ENCODE measurements at places on chromosomes 1 and 21.

- no peak for DNase-seq
Observed at GRCh38 chr1:207221934-207222351, 99.5 kb upstream of the CD55 start.

- DNase-seq: no peak
Observed at GRCh38 chr1:154593390-154593789, 14.6 kb downstream of the ADAR start.

DNA sequence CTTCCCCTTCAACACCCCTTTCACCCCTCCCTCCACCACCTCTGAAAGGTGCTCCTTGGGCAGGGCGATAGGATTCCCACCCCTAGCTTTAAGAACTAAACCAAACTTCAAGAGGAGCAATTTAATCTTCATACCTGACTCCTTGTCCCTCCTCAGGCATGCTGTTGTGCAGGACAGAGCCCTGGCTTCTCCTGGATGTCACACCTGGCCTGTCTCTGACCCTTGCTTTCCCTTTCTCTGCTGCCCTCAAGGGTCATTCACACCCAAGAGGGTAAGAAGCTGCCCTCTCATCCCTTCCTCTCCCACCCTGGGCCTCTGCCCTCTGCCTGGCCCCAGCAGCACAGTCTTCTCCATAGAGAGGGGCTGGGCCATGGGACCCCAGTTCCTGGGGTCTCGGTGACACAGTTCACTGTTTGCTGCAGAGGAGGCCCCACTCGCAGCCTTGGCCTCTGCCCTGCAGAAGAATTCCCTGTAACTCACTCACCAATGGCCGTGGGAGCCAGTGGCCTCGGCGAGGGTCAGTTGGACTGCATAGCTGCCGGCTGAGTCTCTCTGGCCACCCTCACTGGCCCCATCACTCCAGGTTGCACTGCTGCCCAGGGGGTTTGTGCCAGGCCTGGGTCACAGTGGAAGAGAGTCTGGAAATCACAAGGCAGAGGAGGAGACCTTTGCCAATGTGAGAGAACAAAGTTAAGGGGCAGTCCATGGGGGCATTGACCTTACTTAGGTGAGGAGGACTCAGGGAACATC, 28.4 kb upstream of the LHX4 start:
- no peak for DNase-seq

DNA sequence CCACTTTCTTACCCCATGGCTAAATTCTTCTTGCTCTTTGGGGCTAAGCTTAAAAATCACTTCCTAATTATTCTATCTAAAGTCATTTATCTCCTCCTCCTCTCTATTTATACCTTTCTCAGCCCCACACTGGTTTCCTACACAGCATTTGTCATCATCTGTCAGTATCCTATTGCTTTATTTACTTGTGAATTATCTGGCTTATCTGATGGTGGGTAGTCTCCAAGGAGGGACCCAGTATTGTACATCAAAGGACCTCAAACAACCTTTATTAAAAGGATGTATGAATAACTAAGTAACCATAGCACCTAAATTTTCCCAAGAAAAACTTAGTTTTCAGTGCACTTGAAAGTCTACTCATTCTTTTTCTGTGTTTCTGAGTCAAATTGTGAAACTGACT, 332.7 kb upstream of the SNX7 start:
- DNase-seq: no peak

- DNase-seq: no peak
Observed at GRCh38 chr1:228074954-228075730, 7.4 kb upstream of the ARF1 start.

GRCh38 chr1:46204406-46204742, 1.2 kb downstream of the LURAP1 start:
- DNase-seq: no peak

- no peak for DNase-seq
Observed at GRCh38 chr1:25771221-25772114, 28.5 kb upstream of the SELENON start.

DNA sequence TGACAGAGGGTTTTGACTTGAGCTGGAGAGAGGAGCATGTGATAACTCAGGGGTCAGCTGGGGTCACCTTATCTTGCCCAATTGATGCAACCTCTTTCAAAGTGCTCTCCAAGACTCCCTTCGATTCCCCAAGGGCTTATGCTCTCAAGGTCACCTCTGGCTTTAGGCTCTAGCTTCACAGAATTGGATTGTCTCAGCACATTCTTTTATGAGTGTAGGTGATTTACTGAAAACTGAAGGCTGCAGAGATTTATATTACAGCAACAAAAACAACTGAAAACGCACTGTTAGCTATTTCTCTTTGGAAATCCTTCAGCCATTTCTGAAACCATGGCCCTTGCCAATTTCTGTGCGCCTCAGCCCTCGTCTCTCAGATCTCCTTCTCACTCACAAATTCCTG, 34.5 kb upstream of the MAP1LC3C start:
- no peak for DNase-seq

DNA sequence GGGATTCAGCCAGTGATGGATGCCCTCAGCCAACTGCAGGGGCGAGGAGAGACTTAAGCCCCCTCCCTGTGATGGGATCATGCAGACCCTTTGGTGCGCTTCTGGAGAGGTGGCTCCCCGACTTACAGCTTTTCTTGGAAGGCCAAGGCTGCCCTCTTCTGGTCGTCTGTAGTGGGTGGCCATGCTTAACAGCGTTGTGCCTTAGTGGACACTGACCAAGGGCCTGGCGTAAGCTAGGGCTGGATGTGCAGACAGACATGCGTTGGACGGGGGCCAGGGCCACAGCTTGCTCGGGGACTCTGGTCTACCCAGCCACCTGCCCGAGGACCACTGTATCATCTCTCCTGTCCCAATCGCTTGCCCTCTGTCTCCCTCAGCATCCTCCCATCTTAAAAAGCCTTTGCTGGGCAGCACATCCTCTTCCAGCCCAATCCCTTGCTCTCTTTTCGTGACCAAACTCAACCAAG, 5.5 kb downstream of the AZIN2 start:
- DNase-seq: peak; percentile 53

DNA sequence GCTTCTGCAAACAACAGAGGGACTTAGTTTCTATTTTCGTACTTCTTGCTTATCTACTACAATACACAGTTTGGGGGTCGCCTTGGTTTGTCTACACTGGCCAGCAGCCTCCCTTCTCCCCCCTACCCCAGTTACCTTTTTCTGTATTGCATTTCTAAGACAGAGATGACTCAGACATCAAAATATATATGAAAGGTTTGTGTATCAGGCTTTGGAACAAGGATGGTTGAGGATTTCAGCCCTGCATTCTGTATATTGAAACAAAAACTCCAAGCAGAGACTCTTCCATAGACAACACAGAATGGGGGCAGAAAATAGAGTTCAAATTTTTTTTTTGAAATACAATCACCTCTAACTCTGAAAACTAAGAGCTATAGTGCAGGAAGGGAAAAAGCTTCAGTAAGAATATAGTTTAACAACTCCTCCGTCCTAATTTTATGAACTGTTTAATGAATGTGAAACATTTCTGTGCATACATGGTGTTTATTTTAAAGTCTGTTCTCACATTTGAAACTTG, 1.9 kb downstream of the SAMD13 start:
- no peak for DNase-seq

DNA sequence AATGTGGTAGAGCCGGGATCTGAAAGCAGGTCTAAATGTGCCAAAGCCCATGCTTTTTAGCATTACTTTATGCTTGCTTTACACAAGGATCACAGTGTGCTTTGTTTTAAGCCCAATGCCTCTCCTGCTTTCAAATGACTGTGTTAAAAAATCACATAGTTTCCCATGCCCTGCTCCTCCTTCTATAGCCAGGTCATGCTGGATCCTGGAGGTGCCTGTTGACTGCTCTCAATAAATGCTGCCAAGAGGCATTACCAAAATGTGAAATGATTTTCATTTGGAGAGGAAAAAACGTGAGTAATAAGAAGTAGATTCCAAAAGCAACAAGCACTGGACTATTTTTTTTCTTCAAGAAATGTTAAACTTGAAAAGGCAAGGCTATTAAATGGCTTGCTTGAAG, 420.7 kb upstream of the USP24 start:
- no peak for DNase-seq

DNA sequence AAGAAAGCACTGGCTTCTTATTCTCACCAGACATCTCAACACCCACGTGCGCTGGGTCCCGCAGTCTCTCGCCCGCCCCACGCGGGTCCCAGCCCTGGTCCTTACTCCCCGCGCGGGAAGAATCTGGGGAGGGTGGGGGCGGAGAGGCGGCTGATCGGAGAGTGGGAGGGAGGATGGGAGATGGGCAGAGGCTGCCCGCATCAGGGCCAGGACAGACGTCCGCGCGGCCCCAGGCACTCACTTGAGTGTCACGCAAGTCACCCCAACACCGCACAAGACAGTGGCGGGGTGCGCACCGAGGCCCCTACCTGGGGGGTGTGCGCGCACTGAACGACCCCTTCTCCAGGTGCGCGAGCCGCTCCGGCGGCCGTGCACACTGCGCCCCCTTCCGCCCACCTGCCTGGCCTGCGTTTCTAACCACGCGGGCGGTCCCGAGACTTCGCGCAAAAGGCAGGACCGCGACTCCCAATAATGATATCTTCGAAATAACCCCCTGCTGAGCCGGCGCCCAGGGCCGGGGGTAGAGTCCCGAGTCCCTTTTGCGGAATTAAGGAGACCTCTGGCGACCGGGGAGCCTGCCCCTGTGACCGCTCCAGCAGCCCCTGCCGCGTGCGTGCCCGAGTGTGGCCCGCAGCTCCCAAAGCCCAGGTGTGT, 6.0 kb upstream of the SIM2 start:
- DNase-seq: no peak

- no peak for DNase-seq
Observed at GRCh38 chr1:221696027-221696426, 45.9 kb downstream of the DUSP10 start.

DNA sequence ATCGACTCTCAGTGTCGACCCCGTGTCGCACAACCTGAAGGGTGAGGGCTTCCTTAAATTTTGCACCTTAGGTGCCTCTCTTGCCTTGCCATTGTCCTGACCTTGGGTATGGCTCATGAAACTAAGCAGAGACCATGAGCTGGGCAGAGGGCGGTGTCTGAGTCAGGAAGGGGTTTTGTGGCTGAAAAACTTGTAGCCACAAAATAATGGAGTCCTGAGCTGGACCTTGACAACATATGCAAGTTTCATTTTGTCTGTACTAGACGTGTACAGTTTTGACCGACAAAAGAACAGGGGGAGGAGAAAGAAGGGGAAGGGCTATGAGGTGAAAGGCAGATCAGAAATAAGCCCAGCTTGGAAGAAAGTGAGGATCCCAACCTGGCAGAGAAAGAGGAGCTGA, 8.3 kb upstream of the RUNX1 start:
- DNase-seq: no peak

DNA sequence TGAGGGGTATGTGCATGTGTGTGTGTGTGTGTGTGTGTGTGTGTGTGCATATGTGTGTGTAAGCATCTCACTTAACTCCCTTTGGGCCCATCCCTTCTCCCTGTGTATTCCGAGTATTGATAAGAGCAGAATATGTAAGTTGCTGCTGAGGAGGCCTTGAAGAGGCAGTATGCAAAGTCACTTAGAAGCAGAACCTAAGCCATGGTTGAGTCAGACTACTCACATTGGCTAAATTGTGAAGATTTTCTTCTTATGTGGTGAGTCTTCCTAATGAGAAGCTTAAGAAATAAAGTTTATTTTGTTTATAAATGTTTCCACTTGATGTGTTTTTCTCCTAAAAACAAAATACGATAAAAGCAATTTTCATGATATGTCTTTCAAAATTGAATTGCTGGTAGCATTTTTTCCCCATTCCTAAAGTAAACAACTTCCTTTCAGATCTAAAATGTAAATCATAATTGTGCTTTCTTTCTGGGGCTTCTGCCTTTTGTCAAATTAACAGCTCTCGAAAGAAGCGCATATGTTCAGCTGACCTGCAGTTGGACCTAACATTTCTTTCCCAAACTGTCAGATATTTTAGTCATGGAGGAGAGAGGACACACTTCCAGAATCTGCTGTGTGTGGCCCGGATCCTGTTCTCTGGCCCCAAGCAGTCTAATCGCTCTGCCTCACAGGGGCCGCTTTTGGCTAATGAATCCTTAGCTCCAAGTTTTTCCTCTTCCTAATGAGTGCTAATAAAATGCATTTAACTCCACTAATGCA, 284.0 kb downstream of the DUSP10 start:
- no peak for DNase-seq

DNA sequence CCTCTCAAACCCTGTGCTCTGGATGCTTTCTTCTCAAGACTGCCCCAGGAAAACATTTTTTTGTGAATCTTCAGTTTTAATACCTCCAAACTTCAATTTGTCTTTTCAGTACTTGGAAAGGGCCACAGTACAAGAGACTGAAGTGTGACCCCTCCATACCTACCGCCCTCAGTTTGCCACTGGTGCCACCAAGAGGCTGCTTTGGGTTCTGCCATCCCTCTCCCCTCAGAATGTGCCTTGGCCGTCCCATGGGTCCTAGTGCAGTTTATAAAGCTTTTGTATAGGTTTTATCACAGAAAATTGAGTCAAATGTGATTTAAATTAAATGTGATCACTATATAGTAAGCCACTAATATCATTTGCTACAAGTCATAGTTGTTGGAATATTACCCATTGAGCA, 60.8 kb upstream of the PGD start:
- DNase-seq: peak; percentile 48

DNA sequence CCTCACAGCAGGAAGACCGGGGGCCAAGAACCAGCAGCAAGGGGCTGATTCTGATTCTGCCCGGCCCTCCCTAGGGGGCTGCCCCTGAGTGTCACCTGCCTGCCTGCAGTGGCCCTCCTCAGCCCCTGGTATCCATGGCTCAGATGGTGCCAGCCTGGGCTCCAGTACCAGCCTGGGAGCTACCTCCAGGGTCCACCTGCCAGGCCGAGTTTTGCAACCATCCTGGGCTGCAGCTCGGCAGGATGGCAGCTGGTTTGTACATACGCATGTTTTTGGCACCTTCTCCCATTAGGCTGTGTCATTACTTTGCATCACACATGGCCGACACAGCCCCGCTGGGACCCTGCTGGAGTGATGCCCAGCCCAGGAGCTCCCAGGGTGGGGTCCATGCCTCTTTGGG, 93.3 kb upstream of the WNT4 start:
- no peak for DNase-seq

GRCh38 chr1:200668514-200669313, 993 bp downstream of the DDX59 start:
- no peak for DNase-seq

- peak; percentile 48 for DNase-seq
Observed at GRCh38 chr1:176998183-176998795, 166.2 kb downstream of the ASTN1 start.

- DNase-seq: no peak
Observed at GRCh38 chr1:235642943-235643371, 6.6 kb downstream of the GNG4 start.

DNA sequence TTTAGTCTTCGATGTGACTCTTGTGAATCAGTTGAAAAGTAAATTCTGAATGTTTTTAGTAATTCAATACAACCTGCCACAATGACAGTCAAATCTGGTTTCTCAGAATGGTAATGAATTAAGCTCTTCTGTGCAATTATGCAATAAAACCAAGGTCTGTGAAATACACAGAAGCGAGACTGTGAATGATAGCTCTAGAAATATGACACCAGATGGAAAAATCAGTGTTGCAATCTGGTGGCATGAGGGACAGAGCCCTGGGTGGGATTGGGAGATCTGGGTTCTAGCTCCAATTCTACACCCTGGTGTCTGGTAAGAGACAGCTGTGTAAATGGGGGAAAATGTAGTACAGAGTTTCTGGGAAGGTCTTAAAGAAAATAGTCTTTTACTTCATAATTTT, 586.4 kb upstream of the ZRANB2 start:
- DNase-seq: no peak

All from caudate nucleus (tissue), 63 donors.